ENCODE measurements at places on chromosomes 16 and 17.
A peak's percentile ranks its signal among the peaks of the same experiment; 100 is the strongest.

DNA sequence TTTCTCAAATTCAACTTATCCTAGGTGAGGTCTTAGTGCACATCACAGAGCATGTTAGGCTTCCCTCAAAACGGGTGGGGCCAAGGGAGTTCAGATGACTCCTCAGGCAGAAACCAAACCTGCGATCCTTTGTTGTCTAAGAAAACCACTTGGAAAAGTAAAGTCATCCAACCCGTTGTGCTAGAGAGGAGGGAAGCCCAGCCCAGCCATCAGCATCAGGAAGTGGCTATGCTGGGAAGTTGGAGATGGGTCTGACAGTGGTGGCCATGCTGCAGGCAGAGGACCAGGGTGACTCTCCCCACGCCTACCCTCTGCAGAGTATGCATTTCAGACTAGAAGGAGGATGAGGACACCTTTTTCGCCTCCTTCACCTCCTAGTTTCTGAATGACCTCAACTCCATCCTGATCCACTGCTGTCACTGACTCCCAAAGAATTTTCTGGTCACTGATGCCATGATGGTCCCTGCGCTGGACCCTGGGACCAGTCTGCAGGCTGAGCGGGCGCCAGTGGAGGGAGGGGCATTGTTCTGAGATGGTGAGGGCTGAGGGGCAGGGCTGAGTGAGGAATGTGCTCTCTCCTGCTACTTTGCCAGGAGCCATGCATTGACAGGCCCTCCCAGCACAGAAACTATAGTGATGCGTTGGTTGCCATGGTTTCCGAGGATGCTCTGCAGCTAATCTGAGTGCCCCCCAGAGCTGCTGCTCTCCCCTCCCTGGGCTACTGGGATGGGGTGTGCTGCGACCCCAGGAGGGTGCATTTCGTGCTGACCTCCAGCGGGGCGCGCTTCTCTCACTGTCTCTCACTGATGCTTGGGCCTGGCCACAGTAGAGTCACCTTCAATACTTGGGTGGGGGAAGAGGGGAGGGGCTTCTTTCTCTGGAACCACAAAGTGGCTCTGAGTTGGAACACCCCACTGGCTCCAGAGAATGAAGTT lies 20.4 kb downstream of the ALOX12B start:
- DNase-seq = no peak

- no peak for DNase-seq
Measured at GRCh38 chr17:30360086-30360808, 18.5 kb upstream of the CPD start.

GRCh38 chr17:36544044-36544306 lies 744 bp upstream of the GGNBP2 start:
- DNase-seq = peak; percentile 58

- DNase-seq = no peak
Measured at GRCh38 chr16:57530104-57530521, 6.3 kb downstream of the CCDC102A start.

DNA sequence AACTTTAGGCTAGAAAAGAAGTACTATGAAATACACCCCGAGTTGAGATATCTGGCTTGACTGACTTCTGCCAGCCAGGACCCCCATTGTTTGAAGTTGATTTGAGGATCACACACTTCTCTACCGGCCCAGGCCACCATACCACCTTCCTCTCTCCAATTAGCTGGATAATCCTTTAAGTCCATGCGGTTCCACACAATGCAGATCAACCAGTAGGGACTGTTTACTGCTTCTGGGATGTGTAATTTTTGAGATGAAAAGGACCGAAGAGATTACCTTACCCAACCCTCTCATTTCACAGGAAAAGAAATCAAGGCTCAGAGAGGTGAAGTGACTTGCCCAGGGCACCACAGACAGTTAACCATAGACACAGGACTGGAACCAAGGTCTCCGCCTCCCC lies 20.5 kb downstream of the ERN1 start:
- no peak for DNase-seq

GRCh38 chr16:70678898-70679670 lies 6.8 kb downstream of the MTSS2 start:
- DNase-seq = no peak

GRCh38 chr17:70636517-70637133 lies 467.3 kb downstream of the KCNJ2 start:
- DNase-seq = peak; percentile 30

DNA sequence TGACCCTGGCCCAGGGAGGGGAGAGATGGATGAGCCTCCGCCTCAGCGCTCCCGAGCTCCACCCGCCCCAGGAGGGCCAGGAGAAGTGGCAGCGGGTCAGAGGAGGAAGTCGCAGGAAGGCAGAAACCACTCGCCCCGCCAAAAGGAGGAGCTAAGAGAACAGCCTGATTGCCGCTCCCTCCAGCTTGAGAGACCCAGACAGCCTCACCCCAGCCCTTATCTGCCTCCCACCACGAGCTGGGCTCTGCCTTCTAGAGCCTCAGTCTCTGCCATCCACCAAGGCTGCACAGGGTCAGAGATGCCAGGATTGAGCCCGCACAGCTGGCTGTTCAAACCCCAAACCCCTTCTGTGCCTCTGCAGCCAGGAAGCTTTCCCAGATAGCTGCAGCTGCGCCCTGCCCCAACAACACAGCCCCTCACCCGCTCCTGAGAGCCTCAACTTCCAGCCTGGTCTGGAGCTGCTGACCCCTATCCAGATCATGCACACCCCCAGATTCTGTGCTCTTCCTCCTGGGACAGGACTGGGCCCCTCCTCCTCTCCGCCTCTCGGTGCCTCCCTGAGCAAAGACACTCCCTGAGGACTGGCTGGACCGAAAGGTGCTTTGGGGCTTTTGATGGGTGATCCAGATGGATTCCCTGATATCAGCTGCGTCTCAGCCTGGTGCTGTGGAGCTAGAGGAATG lies 1.0 kb upstream of the ATP2A3 start:
- no peak for DNase-seq

GRCh38 chr16:19898924-19899604 lies 14.4 kb upstream of the GPRC5B start:
- peak; percentile 28 for DNase-seq

DNA sequence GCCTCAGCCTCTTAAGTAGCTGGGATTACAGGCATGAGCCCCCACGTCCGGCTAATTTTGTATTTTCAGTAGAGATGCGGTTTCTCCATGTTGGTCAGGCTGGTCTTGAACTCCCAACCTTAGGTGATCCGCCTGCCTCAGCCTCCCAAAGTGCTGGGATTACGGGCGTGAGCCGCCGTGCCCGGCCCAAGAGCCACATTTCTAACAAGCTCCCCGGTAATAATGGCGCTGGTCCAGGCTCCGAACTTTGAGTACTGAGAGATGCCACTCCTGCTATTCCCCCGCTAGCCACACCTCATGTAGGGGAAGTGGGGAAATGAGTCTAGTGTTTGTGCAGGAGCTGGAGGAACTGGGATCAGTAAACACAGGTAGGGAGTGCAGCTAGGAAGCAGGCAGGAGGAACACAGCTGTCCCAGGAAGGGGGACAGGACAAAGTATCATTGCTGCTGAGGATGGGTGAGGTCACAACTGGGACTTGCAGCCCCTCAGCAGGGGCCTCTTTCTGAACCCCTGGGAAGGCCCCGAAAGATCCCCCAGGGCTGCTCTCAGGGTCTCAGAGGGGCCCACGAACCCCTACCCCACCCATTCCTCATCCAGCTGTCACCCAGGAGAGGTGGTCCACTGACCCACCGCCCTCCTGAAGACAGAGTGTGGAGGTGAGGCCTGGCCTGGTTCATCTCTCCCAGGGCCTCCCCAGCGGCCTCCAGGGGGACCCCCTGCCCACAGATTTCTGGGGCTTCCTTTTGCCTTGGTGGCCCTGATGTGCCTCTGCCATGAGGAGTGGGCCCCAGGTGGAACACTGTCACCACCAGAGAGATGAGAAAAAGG lies 3.7 kb upstream of the KREMEN2 start:
- DNase-seq = no peak

DNA sequence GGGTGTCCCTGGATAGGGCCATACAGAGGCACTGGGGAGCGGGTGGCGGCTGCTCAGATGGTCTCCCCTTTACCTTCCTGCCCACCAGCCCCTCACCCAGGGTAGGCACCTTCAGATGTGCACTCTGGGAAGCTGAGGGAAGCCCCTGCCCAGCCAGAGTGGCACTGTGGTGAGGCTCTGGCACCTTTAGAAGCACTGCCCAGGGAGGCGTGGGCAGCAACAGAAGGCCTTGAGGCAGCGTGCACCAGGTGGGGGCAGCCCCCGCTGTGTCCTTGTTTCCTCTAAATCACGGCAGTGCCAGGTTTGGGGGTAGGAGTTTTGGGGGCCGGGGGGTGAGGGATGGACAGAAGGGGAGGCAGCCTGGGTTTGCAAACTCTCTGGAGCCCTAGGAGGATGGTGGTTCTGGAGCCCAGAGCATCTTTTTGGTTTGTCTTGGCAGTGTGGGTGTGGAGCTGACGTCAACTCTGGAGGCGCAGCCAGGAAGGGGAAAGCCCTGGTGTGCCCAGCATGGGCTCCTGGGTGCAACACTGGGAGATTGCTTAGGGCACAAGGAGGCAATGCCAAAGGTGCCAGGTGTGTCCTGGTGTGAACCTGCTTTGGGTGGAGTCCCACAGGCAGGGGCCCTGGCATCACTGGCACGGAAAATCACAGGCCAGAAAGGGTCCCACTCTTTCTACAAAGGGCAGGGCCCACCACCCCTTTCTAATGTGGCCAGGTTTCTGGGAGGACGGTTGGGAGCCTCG lies 23.1 kb upstream of the CDC42EP4 start:
- peak; percentile 96 for DNase-seq

GRCh38 chr17:74241431-74241830 lies 28.1 kb downstream of the TTYH2 start:
- DNase-seq = no peak

DNA sequence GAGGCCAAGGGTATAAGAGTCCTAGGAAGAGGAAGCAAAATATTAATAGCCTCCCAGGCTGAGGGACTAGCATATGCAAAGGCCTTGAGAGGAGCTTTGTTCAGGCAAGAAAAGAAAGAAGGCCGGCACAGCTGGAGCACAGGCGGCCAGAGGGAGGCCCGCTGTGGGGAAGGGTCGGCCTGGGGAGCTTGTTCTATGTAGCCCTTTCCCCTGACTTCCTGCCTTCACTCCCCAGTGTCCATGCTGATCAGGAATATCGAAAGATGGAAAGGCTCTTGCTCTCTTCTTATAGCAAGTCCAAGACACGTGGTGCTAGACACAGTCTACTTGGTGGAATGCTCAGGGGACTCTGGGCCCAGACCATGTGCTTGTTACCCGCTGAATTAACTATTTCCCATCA lies 27.4 kb upstream of the HAS3 start:
- no peak for DNase-seq

- DNase-seq = no peak
Measured at GRCh38 chr16:49854796-49855203, 1.1 kb downstream of the ZNF423 start.

DNA sequence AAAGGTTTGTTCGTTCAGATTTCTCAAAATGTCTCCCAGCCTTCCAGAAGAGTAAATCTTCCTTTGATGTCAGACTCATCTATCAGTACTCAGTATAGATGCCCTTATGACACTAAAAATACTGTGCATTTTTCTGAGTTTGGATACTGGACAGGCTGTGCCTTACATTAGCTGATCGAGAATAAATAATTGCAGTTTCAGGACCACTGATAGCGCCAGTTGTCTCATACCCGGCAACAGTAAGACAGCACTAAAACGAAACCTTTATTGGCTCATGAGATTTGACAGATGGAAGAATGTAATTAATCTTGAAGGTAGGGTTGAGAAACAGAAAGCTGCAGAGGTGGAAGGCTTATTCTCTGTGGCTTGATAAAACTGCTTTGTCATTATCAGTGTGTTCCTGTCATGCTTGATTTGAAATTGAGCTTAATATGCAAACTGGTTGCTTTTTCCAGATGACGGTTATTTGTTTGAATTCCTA lies 1.2 kb downstream of the ATP6V0A1 start:
- no peak for DNase-seq

DNA sequence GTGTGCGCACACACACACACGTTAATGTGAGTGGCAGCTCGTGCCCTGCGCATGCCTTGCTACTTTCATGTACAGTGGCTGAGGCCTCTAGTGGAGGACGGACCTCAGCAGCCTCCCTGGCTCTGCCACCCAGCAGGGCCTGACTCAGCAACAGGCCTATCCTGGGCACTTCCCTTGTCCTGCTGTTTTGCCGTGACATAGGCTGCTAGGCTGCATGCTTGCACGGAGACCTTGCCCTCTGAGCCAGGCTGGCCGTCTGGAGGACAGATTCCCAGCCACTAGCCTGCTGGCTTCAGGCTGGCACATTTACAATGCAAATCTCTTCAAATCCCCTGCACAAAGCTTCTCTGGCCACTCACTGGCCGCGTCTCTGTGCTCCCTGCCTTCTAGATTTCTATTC lies 9.5 kb downstream of the RNF213 start:
- no peak for DNase-seq

DNA sequence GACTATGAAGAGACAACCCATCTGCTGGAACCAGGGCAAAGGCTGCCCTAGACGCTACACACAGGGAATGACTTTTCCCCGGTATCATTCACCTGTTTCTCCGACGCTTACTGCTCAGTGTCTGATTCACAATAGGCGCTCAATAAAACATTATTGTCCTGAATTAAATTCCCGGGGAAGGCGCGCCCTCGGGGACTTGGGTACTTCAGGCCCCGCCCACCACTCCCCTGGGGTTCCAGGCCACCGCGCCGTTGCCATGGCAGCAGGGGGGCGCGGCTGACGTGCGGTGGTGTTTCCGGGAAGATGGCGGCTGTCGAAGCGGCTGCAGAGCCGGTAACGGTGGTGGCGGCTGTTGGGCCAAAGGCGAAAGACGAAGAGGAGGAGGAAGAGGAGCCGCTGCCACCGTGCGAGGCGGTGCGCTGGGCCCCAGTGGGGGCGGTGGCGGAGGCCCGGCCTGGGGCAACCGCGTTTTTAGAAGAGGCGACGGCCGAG lies at the start of gene RUNDC1:
RUNDC1 (plus strand) TSS at position 292 of the 492 bp plus-strand sequence; CDS start at position 304, 12 bp downstream.
- DNase-seq = peak; percentile 89

GRCh38 chr16:79171931-79172705 lies 428.4 kb downstream of the MAF start:
- DNase-seq = peak; percentile 96

- no peak for DNase-seq
Measured at GRCh38 chr16:87844809-87845208, 24.5 kb downstream of the SLC7A5 start.

DNA sequence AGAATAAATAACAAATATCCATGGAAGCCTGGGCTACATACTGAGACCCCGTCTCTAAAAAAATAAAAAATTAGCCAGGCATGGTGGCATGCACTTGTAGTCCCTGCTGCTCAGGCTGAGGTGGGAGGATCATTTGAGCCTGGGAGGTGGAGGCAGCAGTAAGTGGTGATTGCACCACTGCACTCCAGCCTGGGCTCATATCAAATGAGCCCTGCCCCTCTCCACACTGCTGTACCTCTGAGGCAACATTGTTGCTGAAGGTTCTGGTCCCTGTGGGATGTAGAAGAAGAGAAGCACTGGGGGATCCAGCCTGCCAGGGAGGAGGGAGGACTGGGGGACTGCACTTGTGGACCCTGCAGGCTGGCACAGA lies 11.4 kb upstream of the ARHGAP23 start:
- no peak for DNase-seq

- no peak for DNase-seq
Measured at GRCh38 chr17:9299695-9300094, 275.9 kb downstream of the STX8 start.

Measured in COR-L47 (cell line).